Globus pallidus (tissue), 1 donor: ENCODE measurements at places on chromosomes 16 and 17.

DNA sequence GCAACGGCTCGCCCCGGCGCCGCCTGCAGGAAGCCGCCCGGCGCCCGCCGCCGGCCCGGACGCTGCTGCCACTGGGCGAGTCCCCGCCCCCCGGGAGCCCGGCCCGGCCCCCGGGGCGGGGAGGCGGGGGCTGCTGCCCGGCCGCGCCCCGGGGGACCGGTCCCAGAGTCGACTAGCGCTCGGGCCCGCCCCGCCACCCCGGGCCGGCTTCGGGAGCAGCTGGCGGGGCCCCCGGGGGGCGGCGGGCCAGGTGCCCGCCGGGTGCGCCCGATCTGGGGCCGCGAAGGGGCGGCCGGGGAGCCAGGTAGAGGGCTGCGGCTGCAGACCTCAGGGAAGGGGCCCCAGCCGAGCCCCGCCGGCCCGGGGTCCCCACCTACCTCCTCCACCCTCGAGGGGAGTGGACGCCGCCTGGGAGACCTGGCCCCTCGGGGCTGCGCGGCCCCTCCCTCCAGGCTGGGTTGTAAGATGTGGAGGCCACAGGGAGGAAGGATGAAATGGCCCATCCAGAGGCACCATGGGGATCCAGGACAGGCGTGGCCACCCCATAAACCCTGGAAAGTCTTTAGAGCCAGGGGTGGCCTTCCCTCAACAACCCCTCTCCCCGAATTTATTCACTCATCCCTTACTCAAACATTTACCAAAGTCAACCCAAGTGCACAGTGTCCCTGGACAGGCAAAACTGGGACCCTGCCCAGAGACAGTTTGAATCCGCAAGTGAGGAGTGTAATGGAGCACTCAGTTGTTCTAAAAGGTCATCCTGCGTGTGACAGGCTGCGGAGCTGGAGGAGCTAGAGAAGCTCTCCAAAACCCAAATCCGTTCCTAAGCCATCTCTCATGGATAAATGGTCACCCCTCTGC, at the start of gene CDYL2:
CDYL2 (minus strand) TSS at position 73 of the 858 bp plus-strand sequence. CDS start 425 bp downstream, outside the sequence.
- no peak for DNase-seq

- DNase-seq, result no peak
These were observed 25.3 kb downstream of the FBXO31 start for GRCh38 chr16:87358250-87358649.

DNA sequence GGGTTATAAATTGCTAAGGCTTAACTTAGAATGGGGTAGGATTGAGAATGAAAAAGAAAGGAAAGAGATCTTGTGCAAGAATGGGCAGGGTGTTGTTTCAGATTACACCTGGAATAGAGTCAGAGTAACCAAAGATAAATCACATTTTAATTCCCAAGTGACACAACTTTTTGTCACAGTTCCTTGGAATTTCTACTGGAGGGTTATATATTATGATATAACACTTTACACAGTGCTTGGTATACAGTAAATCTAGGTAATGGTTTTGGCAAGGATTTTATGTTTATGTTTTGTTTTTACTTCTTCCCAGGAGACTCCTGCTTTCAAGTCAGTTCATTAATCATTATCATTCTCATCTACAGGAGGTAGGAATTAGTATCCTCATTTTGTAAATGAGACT, 115.7 kb upstream of the KCNJ16 start:
- DNase-seq, result no peak

DNA sequence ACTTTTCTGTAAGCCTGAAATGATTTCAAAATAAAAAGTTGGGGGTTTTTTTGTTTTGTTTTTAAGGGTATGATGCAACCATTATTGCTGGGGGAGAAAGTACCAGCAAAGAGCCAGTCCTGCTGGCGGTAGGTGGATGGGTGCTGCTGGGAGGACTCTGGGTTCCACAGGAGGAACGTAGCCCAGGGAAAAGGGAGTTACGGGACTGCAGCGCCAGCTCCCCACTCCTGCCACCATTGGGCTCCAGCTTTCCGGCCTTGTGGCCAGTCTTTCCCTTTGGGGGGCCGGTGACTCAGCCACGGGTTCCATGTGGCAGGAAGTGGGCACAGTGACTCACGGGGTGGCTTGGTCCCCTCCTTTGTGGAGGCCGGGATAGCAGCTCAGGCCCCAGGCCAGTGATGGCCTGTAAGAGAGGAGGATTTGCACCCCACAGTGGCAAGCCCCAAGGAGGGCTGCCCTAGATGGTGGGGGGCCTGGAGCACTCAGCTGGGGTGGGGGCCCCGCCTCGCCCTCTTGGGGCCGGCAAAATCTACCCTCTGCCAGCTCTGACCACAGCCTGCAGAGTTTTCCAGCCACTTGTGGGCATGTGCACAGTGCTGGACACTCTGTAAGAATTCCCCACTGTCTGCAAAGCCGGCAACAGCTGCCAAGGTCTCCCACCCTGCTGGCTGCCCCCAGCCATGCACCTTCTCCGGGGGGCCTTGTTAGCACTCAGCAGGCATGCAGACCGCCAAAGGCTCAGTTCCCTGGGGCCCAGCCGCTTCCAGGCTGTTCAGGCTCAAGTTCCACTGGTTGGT, 30.4 kb downstream of the SOCS3 start:
- no peak for DNase-seq

GRCh38 chr16:72989579-72990551, 58.1 kb downstream of the ZFHX3 start:
- DNase-seq, result no peak

GRCh38 chr16:53045341-53046220, 7.1 kb downstream of the CHD9NB start:
- DNase-seq, result no peak

DNA sequence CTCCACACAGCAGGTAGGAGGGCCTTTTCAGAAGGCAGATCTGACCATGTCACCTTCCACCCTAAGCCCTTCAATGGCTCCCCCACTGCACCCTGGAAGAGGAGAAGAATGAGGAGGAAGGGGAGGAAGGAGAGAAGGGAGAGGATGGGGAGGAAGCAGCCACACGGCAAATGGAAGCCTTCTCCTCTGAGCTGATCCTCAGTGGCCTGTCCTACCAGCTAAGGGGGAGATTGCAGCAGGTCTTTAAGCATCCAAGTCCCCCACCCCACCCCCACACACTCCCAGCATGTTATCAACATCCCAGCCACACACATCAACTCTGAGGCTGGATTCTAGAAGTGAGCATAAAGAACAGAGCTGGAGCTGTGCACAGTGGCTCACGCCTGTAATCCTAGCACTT, 46.2 kb upstream of the RBFOX3 start:
- DNase-seq, result no peak

DNA sequence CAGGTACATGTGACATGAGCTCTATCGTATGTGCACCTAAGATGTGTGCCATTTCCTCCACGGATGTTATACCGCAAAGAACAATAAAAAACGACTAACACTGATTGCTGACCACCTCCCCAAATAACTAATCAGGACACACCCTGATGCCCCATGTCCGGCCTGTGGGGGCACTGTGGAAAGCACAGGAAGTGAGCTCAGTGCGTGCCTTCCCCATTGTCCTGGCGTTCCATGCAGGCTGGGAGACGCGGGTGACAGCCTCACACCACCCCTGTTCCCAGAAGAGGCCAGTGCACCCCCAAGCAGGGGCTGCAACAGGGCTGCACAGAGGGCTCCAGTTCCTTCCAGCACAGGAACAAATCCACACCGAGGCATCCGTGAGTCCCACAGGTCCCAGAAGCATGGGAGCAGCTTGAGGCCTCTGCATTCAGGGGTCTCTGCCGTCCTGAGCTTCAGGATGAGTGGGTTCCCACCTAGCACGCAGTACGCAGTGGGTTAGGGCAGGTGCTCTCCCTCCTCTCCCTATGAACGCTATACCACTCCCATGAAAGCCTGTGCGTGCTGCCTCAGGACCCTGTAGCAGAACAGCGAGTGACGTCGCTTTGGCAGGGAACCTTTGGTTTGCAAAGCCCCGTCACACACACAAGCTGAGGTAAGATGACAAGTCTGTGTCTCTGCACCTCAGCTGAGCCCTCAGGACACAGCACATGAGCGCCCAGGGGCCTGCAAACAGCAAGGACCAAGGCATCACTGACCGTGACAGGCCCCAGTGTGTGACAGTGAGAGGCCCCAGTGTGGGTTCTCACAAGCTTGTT, 117.7 kb downstream of the ZNF778 start:
- no peak for DNase-seq

DNA sequence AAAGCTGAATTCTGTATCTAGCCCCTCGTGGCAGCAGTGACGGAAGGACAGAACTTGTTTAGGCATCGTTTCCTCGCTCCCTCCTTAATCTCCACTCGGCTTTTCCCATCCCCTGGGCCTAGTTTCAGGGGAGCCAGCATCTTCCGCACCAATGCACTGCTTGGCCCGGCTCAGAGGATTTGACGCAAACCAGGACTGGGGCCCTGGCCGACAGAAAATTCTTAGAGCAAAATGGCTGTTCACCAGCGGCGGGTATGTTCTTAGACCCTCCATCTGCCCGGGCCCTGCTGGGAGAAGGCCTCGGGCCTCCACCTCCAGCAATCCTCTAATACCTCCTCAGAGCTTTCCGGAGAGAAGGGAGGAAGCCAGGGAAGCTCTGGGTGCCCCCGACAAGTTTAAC, 54.6 kb downstream of the TBC1D16 start:
- peak; percentile 42 for DNase-seq

DNA sequence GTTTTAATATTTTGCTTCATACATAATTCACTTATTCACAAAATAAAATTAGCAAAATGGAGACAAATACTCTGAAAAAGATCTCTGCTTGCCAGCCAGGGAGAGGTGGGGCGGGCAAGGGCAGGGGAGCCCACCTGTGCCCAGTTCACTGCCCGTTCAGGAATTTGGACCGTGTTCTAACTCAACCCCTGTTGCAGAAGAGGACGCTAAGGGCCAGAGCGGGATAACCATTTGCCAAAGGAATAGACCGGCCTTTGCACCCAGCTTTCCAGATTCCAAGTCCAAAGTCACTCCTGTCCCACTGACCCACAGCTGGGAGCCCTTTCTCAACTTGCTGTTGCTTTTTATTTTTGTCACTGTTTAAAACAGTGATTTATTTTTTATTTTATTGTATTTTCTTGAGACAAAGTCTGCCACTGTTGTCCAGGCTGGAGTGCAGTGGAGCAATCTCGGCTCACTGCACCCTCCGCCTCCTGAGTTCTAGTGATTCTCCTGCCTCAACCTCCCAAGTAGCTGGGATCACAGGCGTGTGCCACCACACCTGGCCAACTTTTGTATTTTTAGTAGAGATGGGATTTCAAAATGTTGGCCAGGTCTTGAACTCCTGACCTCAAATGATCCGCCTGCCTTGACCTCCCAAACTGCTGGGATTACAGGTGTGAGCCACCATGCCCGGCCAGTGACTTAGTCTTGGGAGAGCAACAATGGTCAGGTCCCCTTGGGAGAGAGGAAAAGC, 2.7 kb upstream of the PIEZO1 start:
- DNase-seq, result no peak

- no peak for DNase-seq
These were observed 1.2 kb downstream of the FOXF1 start for GRCh38 chr16:86511317-86512161.

GRCh38 chr16:89201439-89202377, 1.4 kb upstream of the SLC22A31 start:
- no peak for DNase-seq

DNA sequence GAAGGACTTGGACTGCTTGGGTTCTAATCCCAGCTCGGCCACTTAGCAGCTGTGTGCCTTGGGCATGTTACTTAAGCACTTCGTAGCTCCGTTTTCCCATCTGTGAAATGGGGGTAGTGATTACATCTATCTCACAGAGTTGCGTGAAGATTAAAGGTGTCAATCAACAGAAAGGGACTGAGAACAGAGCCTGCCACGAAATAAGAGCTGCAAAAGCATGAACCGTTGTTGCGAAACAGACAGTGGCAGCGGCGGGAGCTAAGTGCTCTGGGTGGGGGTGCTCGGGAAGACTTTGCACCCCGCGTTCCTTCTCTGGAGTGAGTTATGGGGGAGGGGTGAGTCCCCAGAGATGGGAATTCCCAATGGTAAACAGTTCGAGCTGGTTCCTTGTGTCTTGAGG, 79.6 kb upstream of the LHX1 start:
- DNase-seq, result no peak

- DNase-seq, result no peak
These were observed 172.5 kb downstream of the AHSP start for GRCh38 chr16:31700200-31700529.

DNA sequence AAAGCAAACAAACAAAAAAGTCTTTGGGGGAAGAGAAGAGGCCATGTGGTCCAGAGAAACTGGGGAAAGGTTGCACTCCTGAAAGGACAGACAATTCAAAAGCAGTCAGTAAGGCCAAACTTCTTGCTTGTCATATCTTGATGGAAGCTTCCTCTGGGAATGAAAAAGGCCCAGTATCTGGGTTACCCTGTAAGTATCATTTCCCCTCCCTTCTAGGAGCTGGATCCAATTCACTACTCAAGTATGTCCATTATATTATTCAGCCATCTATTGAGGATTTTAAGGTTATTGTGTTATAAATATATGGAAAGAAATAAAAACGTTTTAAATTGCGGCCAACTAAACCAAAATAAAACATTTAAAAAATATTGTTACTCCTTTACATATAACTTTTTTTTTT, 26.0 kb upstream of the MON1B start:
- no peak for DNase-seq

DNA sequence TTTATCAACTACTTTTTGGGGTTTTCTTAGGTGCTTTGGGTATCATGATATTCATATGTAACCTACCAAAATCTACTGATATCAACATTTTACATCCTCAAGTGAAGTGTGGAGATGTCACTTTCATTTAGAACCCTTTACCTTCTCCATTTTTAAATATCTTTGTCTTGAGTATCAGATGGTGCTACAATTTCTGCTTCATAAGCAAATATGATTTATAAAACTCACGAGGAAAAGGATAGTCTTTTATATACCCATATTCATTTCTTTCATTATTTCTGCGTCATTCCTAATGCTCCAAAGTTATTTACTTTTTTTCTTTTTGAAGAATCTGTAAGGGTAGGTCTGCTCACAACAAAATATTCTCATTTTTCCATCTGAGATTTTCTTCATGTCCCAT, 991.7 kb downstream of the CDH11 start:
- no peak for DNase-seq

GRCh38 chr17:62888765-62889164, 77.3 kb upstream of the TANC2 start:
- no peak for DNase-seq

- DNase-seq, result no peak
These were observed 939 bp upstream of the WDR90 start for GRCh38 chr16:648071-648780.

DNA sequence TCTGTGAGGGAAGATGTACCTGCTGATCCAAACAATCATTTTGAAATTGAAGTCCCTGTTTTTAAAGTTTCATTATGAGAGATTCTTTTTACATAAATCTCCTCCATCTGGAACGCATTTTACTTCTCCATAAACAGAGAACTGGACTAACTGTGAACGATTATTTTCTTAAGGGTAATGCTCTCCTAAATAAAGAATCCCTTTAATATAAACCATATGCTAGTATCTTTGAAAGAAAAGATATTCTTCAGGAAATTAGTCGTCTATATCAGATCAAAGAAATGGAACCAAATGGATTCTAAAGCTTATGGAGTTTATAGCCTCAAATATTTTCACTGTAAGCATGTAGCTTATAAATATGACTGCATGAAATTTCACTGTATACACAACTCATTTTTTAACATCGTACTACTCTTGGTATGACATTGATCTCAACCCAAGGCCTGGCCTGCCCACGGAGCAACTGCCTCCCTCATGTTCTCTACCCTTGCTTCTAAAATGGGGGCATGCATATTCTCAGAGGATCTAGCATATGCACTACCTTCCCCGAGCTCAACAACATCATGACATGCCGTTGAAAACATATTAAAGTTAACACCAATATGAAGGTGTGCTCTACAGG, 66.4 kb downstream of the MYH10 start:
- no peak for DNase-seq
